Activated T-helper 2 cell treated with anti-CD3 and anti-CD28 coated beads, Interferon-gamma antibody, Interleukin-2, Interleukin-4, amounts not matched to agents 10 μg/mL and 5 μg/mL and 100 μg/mL, durations not matched to agents 14 hours and 24 hours and 36 hours (primary cell): ENCODE measurements at places on chromosomes 5 and 9. TPM values are rescaled to one million over a fixed set of nuclear protein-coding genes. Genes with fewer than 3 reads are reported as not detected.

DNA sequence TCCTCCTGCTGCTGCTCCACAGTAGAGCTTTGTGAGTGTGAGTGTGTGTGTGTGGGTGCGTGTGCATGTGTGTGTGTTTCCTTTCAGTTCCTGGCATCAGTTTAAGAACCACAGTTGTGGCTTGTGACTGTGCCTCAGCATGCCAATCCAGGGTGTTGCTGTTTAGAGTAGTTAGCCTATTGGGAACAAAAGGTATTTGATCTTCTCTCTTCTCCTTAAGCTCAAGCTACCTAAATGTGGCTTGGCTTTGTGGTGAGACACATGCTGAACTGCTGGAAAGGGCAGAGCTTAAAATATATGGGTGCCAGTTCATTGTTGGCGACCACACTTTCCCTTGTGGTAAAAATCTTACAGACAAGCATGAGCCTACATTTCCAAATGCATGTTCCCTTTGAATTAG lies 116.6 kb upstream of the BNC2 start:
- DNase-seq = no peak

PCDHA12 gene
- not detected in 2 replicates for total RNA-seq

DNA sequence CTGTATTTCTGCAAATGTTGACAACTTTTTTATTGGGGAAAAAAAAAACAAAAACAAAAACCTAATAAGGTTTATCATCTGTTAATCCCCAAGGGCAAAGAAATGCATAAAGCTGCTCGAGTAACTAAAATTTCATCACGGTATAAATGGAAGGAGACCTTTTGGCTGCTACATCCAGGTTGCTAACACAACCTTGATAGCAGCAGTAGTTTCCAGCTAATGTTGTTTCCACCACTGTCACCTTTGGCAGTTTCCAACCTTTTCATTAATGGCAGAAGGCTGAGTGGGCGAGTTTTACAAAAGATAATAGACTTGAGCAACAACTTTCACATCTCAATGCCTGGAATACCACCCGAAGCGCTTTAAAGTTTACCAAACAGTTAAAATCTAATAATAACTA lies 8.5 kb downstream of the PAIP1 start:
- DNase-seq = no peak

- DNase-seq = no peak
Measured at GRCh38 chr5:1763548-1763911, 36.1 kb downstream of the MRPL36 start.

DNA sequence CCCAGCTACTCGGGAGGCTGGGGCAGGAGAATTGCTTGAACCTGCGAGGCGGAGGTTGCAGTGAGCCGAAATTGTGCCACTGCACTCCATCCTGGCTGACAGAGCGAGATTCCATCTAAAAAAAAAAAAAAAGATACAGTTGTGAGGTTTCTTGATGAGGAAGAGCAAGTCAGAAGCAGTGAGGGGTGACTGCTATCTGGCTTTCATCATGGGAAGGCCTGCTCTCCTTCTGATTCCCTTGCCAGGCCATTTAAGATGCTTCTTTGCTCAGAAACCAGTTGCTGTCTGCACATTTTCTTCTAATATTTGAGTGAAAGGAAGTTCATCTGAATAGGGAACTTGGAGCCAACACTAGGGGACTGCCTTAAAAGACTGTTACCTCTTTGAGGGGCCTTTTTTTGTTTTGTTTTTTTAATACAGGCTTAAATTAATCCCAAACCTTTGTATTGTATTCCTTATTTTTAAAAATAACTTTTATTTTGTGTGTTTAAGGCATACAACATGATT lies 201.9 kb downstream of the ARHGAP26 start:
- no peak for DNase-seq

DNA sequence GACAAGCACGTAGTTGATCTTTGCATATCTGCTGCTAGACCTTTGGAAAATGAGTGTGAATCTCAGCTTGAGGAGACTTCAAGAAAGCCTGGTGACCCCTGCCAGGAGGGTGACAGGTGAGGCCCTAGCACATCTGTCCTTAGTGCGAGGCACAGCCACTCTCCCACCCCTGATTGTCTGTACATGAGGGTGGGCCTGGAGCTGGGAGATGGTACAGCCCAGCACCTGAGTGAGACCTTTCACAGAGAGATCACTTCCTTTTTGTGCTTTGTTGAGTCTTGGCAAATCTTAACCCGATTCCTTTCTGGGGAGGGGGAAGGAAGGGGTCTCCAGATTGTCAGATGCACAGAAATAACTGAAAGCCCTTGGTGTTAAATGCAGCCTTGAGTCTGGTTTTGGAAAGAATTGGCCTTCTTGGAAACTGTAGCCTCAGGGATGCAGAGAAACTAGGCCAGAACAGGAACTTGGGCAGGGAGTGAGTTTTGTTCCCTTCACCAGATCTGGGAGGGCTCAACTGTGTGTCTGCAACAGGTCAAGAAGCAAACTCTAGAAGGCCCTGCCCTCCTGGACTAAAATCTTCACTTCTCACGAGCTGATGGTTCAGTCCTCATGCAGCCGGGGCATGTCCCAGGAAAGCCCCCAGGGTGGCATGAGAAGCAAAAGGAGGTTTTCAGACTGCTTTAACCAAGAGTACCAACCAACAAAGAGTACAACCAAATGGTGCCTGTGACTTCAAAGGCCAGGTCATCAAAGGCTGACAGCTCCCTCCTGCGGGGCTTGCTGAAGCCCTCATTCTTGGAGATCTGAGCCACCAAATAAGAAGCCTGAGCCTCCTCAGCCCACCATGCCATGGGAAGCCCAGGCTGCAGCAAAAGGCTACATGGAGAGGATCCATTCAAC lies 20.8 kb upstream of the SEMA4D start:
- no peak for DNase-seq

- no peak for DNase-seq
Measured at GRCh38 chr5:73135429-73136054, 15.2 kb downstream of the TMEM171 start.

DNA sequence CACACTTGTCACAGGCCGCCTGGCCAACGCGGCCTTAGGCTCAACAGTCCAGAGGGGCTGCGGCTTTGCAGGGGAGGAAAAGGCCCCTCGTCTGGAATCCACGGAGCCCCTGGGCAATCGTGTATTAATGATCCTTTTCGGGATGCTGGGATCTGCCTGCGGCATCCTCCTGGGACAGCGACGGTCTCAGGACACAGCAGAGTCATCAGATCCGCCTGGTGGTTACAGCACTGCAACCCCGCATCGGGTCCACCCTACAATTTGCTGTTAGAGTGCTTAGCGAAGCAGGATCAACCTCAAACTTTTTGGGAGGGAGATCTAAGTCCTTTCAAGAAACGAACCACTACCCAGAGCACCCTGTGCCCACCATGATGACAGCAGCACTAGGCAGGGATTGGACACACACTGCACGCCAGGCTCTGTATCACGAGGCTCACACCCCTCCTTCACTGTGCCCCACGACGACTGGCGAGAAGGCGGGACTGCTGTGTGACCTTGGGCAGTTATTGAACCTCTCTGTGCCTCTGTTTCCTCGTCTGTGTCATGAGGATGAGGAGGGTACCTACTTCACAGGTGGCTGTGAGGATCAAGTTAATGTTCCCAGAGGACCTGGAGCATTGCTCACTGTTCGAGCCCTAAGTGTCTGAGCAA lies 100.4 kb upstream of the COL5A1 start:
- DNase-seq = no peak

MTAP gene
- total RNA-seq = 66.6 and 79.9 TPM in 2 replicates

GRCh38 chr9:90799271-90799852 lies 2.3 kb upstream of the SYK start:
- DNase-seq = no peak

- no peak for DNase-seq
Measured at GRCh38 chr5:79396265-79396664, 117.7 kb downstream of the HOMER1 start.

GRCh38 chr9:89880161-89880560 lies 275.3 kb downstream of the GADD45G start:
- DNase-seq = no peak

GRCh38 chr5:53116597-53116996 lies 7.0 kb upstream of the MOCS2 start:
- no peak for DNase-seq

- no peak for DNase-seq
Measured at GRCh38 chr5:175434800-175435199, 9.2 kb downstream of the DRD1 start.

DNA sequence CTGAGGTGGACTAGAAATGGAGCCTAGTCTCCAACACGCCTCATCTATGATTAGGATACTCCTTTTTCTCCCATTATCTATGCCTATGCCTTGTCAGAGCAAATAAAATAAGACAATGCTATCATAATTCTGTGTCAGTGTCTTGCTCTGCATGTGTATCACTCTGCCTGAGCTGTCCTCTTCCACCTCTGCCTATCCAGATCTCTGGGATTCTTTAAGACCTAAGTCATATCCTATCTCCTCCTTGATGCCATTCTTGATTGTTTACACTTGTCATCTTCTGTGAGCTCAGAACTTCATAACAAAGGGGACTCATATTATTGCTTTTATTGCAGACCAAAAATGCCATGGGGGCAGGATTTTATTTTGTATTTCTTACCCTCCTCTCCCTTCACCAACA lies 351.2 kb upstream of the C9orf72 start:
- no peak for DNase-seq

- DNase-seq = no peak
Measured at GRCh38 chr5:153767221-153768188, 271.2 kb downstream of the FAM114A2 start.
